Right renal cortex interstitium (tissue), 3 donors: ENCODE measurements at places on chromosomes 2 and 18. TPM values are rescaled to one million over a fixed set of nuclear protein-coding genes. Genes with fewer than 3 reads are reported as not detected.

DNA sequence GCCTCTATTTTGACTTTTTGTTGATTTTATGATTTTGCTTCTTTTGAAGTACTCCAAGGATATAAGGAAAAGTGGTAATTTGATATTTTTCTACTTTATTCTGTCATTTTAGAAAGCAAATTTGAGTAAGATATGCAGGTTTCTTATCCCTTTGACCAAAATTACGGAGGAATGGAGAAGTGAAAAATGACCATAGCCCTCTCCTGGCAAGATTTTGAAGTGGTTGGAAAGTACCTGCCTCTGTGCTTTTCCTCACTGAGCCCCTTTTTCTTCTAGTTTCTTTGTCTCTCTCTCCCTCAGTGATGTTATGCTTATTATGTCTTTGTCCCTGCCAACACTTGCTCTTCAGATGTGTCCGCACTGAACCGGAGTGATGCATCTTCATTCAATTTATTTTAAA is 898.1 kb downstream of the EPHA4 start:
- DNase-seq: no peak

CHRNA1 gene
- polyA plus RNA-seq: 2.7 TPM

RASGRP3 gene
- polyA plus RNA-seq: 19.5 TPM

SPIRE1 gene
- 36.1 TPM for polyA plus RNA-seq

DNA sequence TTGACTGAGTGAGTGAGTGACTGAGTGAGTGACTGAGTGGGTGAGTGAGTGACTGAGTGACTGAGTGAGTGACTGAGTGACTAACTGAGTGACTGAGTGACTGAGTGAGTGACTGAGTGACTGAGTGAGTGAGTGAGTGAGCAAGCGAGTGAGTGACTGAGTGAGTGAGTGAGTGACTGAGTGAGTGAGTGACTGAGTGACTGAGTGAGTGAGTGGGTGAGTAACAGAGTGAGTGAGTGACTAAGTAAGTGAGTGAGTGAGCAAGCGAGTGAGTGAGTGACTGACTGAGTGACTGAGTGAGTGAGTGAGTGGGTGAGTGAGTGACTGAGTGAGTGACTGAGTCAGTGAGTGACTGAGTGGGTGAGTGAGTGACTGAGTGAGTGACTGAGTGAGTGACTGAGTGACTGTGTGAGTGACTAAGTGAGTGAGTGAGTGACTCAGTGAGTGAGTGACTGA is 11.9 kb downstream of the MAL start:
- no peak for DNase-seq

- no peak for DNase-seq
Observed at GRCh38 chr18:21739604-21740537, 721 bp upstream of the MIB1 start.

- no peak for DNase-seq
Observed at GRCh38 chr2:40039549-40039948, 260.5 kb upstream of the THUMPD2 start.

UGT1A4 gene
- not detected for polyA plus RNA-seq

- no peak for DNase-seq
Observed at GRCh38 chr2:120559401-120559800, 176.3 kb upstream of the GLI2 start.

GRCh38 chr18:48007955-48008701 is 77.7 kb upstream of the SMAD2 start:
- no peak for DNase-seq

- DNase-seq: no peak
Observed at GRCh38 chr2:233598952-233599351, 18.5 kb upstream of the UGT1A8 start.

- DNase-seq: no peak
Observed at GRCh38 chr2:203988500-203989260, 52.1 kb downstream of the ICOS start.

GRCh38 chr2:221068123-221068522 is 504.0 kb downstream of the EPHA4 start:
- DNase-seq: no peak

DNA sequence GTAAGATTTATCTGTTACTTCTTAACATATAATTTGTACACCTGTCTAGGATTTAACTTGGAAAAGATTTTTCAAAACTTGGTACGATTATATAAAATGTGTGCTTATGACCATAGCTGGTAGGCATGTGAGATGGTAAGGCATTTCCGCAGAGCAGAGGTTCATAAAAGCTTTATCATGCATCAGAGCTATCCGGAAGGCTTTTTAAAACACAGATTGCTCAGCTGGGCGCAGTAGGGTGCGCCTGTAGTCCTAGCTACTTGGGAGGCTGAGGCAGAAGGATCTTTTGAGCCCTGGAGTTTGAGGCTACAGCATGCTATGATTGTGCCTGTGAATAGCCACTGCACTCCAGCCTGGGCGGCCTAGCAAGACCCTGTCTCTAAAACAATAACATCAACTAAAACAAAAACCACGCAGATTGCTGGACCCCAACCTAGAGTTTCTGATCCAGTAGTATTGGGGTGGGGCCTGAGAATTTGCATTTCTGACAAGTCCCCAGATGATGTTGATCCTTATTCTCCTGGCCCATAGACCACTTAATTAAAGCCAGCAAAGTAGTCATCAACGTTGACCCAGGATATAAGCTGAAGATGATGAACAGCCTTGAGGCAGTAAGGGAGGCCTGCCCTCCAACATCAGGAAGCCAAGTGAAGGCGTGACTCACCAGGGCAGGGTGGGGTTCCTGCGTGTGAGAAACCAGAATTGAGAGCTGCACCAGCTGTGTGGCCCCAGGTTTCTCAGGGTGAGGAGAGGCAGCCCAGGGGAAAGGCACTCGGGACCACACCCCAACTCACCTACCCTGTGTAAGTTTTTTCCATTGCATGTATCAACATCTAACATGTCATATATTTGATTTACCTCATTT is 21.6 kb upstream of the SLC20A1 start:
- DNase-seq: no peak

GRCh38 chr2:98528349-98528748 is 80.0 kb downstream of the COA5 start:
- no peak for DNase-seq

C2orf66 gene
- polyA plus RNA-seq: 0.29 TPM

- DNase-seq: no peak
Observed at GRCh38 chr2:127102521-127103242, 4.3 kb downstream of the BIN1 start.

POTEJ gene
- polyA plus RNA-seq: 0.14 TPM

GRCh38 chr2:32446369-32446768 is 89.5 kb downstream of the BIRC6 start:
- DNase-seq: no peak

ZNF521 gene
- polyA plus RNA-seq: 42.2 TPM

RESP18 gene
- not detected for polyA plus RNA-seq

ALKAL2 gene
- 5.4 TPM for polyA plus RNA-seq

GTF2A1L gene
- not detected for polyA plus RNA-seq

MCEE gene
- 23.1 TPM for polyA plus RNA-seq

DNA sequence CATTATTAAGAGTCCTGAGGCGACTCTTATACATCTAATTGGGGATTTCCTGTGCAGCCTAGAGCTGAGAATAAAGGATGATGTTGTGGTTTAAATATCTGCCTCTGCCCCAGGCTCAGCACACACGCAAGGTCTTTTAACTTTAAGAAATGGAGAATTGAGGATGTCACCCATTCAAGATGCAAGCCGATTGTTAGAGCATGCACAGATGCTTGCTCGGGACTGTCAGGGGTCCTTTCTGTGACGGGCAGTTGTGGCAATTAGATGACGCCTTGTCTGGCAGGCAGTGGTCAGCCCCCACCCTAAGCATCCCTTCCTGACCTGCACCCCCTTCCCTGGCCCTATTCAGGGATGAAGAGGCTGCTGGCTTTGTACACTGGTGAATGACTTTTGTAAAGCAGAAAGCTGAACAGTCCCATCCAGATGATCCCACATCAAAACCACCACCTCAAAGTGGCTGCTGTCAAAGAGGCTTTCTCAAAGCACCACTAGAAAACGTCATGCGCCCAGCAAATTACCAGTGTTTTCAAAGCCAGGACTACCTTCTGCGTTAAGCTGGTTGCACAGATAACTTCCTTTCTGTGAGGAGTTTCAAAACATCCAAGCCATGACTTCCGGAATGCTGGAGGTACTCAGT is 23.7 kb downstream of the FAM178B start:
- no peak for DNase-seq

GRCh38 chr18:76466410-76466991 is 28.5 kb downstream of the ZNF516 start:
- DNase-seq: no peak

GPR35 gene
- polyA plus RNA-seq: 1.2 TPM

GRCh38 chr2:16114836-16115235 is 174.5 kb downstream of the MYCN start:
- DNase-seq: no peak

GRCh38 chr18:61900504-61901281 is 7.9 kb upstream of the RNF152 start:
- no peak for DNase-seq

- DNase-seq: no peak
Observed at GRCh38 chr2:99442837-99443236, 47.0 kb downstream of the REV1 start.

TMEM185B gene
- polyA plus RNA-seq: 27.5 TPM

DNA sequence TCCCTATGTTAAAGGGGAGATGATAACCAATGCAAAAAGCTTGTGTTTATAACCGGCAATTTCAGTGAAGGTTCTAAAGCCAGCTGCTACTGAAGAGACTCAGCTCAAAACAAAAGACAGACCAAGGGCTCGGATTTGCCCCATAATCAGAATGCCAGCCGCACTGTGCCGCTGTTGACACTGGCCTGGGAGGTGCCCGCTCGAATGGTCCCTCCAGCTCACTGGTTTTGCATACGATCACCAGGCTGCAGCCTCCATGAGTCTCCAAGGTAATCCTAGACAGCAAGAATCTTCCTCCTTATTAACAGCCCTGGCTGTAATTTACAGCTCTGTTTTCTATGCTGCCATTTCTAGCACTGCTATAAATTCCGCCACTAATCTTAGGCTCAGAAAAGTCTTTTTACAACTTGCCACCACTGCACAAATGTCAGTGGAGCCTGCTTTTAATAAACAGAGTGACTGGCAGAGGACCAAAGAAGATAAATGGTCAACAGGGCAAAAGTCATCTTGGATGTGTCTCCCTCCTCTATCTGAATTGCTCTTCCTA is 155.7 kb upstream of the SH3BP4 start:
- DNase-seq: no peak

DNA sequence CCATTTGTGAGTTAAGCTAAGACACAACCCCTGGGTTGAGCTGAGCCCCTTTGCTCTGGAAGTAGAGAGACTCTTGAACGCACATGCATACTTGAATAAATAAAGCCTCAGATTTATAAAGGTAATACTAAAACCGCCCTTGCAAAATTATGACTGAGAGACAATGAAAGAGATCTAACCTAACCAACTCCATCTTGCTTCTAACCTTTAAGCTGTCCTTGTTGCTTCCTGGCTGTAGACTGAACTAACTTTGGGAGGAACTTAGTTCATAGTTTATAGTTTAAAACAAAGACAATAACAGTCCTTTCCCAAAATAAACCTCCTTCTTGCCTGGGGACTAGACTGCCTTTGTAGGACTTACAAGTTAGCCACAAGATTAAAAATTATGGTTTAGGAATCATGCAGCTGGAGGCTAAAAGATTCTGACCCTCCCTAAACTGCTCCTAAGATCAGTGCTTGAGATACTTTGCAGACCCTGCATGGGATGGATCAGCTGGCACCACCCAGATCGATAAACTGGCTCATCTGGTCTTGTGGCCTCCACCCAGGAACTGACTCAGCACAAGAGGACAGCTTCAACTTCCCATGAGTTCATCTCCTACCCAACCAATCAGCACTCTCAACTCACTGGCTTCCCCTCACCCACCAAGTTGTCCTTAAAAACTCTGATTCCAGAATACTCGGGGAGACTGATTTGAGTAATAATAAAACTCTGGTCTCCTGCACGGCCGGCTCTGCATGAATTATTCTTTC is 240.2 kb upstream of the SLC14A2 start:
- DNase-seq: no peak

DNA sequence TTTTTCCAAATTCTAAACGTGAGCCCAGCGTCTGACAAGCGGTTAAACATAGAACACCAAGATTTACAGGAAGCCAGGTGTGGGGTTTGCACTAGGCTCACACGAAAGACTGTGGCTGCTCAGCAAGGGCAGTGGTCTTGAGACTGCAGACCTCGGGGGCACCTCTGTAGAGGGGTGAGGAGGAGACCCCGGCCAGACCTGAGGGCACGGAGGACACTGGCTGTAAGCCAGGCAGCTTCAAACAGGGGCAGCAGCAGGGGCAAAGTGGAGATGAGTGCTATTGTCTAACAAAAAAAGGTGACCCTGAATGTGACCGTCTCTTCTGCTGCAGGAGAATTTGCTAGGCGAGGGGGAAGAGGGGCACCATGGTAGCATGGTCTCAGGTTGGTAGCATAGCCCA is 140.3 kb downstream of the CYP26B1 start:
- DNase-seq: no peak

EVX2 gene
- polyA plus RNA-seq: 0.04 TPM

DNA sequence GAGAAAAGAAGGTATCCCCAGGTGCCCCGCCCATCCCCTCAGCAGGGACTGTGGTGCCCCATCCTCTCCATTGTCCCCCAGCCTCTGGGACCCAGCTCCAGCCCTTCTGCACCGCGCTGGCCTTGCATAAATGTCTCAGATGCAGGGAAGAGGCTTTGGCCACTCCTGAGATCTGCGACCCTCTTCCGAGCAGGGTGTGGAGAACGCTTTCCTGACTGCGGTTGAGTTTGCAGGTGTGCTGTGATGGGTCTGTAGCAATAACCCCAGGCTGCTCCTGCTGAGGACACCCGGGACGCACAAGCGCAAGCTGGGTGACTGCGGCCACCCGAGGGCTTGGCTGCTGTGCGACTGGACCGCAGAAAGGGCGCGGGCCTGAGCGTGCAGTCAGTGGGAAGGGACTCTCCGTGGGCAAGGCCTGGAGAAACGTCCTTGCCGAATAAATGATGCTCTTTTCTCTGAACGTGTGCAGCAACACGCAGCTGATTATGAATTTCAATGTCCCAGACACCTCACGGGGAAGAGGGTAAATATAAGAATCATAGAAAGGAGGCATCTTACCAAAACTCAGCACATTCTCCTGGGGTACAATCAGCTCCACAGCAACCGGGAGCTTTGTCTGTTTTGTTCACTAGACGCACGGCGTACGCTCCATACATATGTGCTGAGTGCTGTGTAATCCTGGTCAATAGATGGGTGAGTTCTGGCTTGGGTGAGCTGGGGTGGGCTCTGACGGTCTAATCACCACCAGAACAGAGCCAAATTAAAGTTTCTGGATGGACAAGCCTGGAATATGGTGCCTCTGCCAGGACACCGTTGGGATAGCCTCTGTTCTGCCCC is 67.5 kb upstream of the ZNF516 start:
- DNase-seq: no peak

GRCh38 chr18:74040459-74041332 is 106.9 kb downstream of the FBXO15 start:
- no peak for DNase-seq

MDH1B gene
- 17.8 TPM for polyA plus RNA-seq
